ENCODE measurements at places on chromosomes 7 and 10.

- DNase-seq, result no peak
Observed at GRCh38 chr7:100753750-100754149, 20.4 kb downstream of the ZAN start.

- DNase-seq, result no peak
Observed at GRCh38 chr10:61304746-61305145, 148.4 kb downstream of the TMEM26 start.

- no peak for DNase-seq
Observed at GRCh38 chr10:82914655-82915136, 1039.7 kb downstream of the NRG3 start.

DNA sequence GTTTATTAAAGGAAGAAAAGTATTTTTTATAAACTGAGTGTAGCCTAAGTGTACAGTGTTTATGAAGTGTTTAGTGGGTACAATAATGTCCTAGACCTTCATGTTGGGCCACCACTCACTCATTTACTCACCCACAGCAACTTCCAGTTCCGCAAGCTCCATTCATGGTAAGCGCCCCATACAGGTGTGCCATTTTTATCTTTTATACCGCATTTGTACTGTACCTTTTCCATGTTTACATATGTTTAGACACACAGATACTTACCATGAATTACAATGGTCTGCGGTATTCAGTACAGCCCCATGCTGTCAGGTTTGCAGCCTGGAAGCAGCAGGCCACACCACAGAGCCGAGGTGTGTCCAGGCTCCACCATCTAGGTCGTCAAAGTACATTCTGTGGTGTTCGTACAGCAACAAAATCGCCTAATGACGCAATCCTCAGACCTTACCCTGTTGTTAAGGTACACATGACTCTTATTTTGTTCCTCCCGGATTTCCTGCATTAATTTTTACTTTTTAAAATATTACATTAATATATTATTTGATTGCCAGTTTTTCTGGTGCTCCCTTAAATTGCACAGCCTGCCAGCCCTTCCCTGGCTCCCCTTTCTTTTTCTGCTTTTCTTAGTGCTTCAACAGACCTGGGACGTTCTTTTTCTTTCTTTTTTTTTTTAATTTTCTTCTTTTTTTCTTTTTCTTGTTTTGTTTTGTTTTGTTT is 881 bp upstream of the SSBP1 start:
- DNase-seq, result peak; percentile 10

DNA sequence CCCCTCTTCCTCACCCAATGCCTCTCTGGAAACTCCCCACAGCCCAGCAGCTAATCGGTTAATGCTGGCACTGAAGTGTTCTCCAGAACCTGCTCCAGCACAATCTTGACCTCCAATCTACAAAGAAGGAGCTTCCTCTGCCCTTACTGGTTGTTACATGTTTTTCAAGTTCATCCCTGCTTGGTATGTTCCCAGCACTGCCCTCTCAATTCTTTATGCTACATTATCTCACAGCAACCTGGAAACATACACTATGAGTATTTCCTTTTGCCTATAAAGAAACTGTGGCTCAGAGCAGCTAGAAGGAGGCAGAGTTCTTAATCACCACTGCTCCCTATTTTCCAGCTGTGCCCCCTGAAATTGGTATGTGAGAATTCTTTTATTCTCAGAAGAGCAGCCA is 84.1 kb upstream of the KMT2E start:
- DNase-seq, result no peak

- no peak for DNase-seq
Observed at GRCh38 chr10:38159004-38159403, 64.9 kb downstream of the ZNF37A start.
